HT1080 (cell line): ENCODE measurements at places on chromosomes 2 and 18. TPM values are rescaled to one million over a fixed set of nuclear protein-coding genes. Genes with fewer than 3 reads are reported as not detected.

DNA sequence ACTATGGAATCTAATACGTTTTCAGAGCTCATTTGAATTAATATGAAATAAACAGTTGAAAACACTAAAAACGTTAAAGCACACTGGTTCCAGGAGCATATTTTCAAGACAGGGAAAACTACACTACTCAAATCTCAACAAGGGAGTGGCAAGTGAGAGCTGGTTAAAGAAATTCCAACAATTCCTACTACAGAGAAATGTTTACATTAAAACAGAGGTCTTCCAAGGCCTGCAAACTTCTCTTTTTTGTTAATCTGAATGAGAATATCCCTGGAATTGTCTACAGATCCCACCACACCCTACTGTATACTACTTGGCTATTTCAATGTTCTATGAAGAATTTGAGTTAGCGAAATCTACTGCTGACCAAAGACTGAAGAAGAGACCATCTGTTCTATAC, 231.5 kb downstream of the ZEB2 start:
- no peak for DNase-seq

- no peak for DNase-seq
Measured at GRCh38 chr18:31098878-31099277, 3.3 kb downstream of the DSC2 start.

- DNase-seq = peak; percentile 34
Measured at GRCh38 chr2:20516646-20517341, 69.9 kb downstream of the RHOB start.

- DNase-seq = no peak
Measured at GRCh38 chr2:82731824-82732223, 1727.3 kb downstream of the SUCLG1 start.

- DNase-seq = no peak
Measured at GRCh38 chr18:46346896-46347630, 242.9 kb downstream of the HAUS1 start.

DNA sequence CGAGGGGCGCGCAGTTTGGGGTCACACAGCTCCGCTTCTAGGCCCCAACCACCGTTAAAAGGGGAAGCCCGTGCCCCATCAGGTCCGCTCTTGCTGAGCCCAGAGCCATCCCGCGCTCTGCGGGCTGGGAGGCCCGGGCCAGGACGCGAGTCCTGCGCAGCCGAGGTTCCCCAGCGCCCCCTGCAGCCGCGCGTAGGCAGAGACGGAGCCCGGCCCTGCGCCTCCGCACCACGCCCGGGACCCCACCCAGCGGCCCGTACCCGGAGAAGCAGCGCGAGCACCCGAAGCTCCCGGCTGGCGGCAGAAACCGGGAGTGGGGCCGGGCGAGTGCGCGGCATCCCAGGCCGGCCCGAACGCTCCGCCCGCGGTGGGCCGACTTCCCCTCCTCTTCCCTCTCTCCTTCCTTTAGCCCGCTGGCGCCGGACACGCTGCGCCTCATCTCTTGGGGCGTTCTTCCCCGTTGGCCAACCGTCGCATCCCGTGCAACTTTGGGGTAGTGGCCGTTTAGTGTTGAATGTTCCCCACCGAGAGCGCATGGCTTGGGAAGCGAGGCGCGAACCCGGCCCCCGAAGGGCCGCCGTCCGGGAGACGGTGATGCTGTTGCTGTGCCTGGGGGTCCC, at the start of gene ITGA4:
Gene ITGA4, plus strand, starts transcription at position 266 of the 620 bp plus-strand sequence. Its CDS starts 269 bp downstream, at position 535.
- DNase-seq = peak; percentile 78

GRCh38 chr2:857081-857480, 93.6 kb upstream of the SNTG2 start:
- DNase-seq = no peak

GRCh38 chr2:136025057-136025973, 39.9 kb upstream of the DARS1 start:
- no peak for DNase-seq

GRCh38 chr2:173659509-173659908, 304.8 kb downstream of the CDCA7 start:
- DNase-seq = no peak

DNA sequence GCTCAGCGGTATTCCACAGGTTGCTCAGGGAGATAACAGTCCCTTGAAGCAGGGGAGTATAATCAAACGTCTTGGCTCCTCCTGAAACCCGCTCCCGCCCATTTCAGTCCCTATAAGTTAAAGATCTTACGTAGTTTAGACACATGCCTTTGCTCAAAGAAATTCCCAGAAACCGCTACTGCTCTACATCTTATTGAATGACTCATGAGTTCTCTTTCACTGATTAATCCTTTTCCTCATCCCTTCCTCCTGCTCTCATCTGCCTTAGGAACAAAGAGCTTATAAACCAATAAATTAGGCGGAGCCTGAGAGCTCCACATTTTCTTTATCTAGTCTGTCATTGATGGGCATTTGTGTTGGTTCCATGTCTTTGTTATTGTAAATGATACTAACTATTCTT, 4.2 kb upstream of the SERPINB4 start:
- peak; percentile 77 for DNase-seq

INPP4A gene
- 17.3 and 18.1 TPM in 2 replicates for total RNA-seq

- no peak for DNase-seq
Measured at GRCh38 chr2:69203166-69203985, 183.7 kb downstream of the GFPT1 start.

SKOR2 gene
- not detected in 2 replicates for total RNA-seq

TWIST2 gene
- 49.9 and 52.1 TPM in 2 replicates for total RNA-seq

DNA sequence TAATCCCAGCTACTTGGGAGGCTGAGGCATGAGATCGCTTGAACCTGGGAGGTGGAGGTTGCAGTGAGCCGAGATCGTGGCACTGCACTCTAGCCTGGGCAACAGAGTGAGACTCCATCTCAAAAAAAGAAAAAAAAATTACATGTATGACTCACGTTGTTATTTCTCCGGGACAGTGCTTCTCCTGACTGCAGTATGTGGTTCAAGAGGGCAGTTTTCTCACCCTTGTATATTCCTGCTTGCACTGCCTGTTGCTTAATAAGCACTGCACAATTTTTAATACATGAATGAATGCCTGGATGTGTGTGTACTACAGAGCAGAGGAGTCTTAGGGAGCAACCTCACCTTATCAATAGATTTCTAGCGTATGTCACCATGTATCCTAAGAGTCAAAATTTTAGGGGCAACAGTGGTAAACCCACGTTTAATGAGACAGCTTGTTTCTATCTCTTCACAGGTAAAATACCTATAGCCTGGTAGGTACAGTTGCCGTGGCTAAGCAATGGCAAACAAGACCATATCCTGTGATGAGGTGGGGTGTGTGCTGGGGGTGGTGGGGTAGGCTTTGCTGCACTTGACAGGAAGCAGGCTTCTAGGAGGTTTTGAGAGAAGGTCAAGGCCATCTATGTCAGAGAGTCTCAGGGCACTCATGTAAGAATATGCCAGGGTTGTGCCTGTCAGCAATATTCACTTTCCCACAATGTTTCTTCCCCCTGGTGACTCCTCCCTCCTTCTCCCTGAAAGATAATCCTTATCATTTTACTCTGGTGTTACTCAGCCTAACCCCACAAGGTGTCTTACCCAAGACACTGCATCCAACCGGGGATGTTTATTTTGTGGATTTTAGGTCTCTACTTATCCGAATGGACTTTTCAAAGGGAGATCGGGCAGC, 36.9 kb upstream of the MEX3C start:
- DNase-seq = peak; percentile 47

CHRND gene
- total RNA-seq = not detected in 2 replicates

DNA sequence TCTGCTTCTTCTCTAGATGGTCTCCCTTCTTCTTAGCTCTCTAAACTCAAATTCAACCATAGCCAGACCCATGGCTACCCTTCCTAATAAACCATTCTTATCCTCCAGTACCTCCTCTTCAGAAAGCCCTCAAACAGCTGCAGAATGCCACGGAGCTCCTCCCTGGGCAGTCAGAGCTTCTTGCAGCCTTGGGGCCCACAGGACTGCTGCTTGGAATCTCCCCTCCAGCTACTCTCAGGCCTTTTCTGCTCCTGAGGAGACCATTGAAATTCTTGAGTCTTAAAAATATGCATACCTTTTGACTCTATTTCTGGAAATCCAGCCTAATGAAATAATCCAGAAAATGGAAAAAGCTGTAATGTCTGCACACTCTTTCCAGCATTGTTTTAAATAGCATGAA, 30.7 kb downstream of the EFR3B start:
- no peak for DNase-seq
